KBM-7 (cell line): ENCODE measurements at places on chromosomes 3 and 15.
A peak's percentile ranks its signal among the peaks of the same experiment; 100 is the strongest.

DNA sequence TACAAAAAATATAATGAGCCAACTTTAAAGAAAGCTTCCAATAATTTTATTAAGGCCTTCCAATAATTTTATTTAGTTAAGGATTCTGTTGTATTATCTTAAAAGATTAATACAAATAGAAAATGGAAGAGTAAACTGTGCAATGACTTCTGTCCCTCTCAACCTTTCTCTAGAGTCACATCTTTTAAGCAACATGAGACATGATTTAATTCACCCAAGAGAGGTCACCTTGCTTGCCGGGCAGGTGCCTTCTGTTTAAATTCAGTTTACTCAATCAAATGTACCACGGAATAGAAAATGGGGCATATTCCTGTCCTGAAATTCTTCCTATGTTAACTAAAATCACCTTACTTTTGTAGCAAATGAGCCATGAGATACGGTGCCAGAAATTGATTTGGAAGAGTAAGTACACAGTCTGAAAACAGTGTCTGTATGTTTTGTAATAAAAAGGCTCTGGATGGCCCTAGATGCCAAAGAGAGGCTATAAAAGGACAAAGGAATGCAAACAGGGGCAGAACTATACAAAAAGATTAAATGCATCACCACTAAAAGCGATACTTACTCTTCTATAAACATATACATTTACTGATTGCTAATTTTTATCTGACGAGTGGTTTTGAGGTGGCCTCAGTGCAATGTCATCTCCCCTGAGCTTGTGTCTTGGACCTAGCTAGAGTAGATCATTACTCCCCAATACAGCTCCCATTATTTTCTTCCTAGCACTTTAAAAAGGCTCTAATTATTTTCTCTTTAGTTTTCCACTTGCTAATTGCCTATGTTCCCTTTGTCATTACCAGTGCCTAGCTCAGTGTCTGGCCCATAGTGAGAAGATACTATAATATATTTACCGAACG lies 134.0 kb downstream of the FHIT start:
- no peak for DNase-seq

DNA sequence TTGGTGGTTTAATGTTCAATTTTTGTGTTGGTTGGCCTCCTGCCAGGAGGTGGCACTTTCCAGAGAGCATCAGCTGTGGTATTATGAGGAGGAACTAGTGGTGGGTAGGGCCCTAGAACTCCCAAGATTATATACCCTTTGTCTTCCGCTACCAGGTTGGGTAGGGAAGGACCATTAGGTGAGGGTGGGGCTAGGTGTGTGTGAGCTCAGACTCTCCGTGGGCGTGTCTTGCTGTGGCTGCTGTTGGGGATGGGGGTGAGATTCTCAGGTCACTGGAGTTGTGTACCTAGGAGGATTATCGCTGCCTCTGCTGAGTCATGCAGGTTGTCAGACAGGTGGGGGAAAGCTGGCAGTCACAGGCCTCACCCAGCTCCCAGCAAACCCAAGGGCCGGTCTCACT lies 187.1 kb downstream of the DPH6 start:
- DNase-seq, result no peak

DNA sequence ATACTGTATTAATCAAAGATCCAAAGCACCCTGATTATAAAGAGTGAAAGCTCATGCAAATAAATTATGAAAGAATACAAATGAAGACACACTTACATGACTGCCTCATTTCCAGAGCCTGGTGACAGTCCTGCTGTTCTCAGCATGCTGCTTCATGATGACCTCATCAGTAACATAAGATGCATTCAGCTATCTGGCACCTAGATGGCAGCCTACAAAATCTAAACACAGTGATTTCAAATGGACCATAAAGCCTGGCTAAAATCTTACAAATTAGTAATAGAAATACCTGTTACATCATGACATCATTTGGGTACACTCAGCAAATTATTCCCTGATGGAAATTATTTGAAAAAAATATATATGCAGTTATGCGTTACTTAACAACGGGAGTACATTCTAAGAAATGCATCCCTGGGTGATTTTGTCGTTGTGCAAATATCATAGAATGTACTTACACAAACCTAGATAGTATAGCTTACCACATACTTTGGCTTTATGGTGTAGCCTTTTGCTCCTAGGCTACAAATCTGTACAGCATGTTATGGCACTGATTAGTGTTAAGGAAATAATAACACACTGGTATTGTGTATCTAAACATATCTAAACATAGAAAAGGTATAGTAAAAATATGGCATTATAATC lies 207.2 kb downstream of the EPHA3 start:
- no peak for DNase-seq

DNA sequence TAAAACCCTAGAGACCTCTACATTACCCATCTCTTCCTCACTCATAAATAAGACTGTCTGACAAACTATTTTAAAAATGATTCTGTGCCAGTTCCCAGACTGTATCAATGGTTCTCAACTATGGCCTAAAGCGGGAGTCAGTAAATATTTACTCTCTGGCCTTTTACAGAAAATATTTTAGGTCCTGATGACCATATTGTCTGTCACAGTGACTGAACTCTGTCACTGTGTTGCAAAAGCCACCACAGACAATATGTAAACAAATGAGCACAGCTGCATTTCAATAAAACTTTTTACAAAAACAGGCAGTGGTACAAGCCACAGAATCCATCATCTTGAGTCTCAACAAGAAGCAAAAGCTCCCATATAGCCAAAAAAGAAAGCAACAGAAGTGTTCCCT lies 45.4 kb downstream of the PLOD2 start:
- DNase-seq, result no peak

- DNase-seq, result no peak
Observed at GRCh38 chr3:65035246-65035645, 347.4 kb upstream of the ADAMTS9 start.

- no peak for DNase-seq
Observed at GRCh38 chr15:94375997-94376396, 144.6 kb downstream of the MCTP2 start.

GRCh38 chr3:65339192-65339740 lies 651.5 kb upstream of the ADAMTS9 start:
- no peak for DNase-seq

DNA sequence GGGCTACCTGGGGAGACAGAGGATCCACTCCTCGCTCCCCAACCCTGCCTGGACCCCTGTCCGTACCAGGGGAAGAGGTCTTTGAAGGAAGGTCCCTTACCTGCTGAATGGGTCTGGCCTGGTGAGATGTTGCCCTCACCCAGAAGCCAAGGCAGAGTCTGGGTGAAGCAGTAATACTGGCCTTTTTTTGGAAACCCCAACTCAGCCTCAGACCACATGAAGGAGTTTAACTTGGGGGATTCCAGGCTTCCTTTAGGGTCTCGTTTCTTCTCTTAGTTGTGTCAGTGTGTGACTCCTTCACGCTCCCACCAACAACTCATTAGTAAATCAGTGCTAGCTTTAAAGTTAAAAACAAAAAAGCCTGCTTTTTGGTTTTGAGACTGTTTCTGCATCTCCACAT lies 45.6 kb downstream of the RTP1 start:
- DNase-seq, result no peak

GRCh38 chr3:16864610-16865313 lies 20.0 kb upstream of the PLCL2 start:
- DNase-seq, result no peak

- DNase-seq, result no peak
Observed at GRCh38 chr15:39797407-39797806, 14.8 kb upstream of the FSIP1 start.

DNA sequence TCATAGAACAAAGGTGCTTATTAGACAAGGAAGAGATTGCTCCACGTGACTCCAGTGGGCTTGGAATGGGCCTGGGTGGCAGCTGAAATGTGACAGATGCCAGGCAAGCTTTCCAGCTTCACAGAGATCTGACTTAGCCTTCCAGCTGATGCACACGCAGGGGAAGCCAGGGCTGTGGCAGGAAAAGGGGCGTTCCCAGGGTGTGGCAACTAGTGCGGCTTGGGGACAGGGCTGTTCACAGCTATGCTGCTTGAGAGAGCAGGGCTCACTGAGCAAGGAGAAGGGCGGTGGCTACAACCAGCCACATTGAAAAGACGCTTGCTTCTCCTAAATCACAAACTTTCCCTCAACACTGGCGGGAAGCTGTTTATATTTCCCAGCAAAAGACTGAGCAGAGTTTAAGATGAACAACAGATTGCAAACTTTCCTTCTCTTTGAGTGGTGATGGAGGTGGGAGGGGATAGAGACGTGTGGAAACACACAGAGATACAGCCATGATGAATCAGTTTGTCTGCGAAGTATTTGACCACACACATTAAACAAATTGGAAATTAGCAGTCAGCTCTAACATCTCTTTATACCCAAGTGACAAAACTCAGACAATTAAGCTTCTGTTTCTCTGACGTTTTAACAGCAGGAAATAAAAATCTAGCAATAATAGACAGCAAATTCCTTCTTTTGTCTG lies 127.5 kb downstream of the BDH1 start:
- DNase-seq, result peak; percentile 40

- no peak for DNase-seq
Observed at GRCh38 chr3:48951764-48952163, 33.1 kb downstream of the ARIH2 start.

- DNase-seq, result peak; percentile 16
Observed at GRCh38 chr3:185420762-185421161, 57.8 kb downstream of the MAP3K13 start.

DNA sequence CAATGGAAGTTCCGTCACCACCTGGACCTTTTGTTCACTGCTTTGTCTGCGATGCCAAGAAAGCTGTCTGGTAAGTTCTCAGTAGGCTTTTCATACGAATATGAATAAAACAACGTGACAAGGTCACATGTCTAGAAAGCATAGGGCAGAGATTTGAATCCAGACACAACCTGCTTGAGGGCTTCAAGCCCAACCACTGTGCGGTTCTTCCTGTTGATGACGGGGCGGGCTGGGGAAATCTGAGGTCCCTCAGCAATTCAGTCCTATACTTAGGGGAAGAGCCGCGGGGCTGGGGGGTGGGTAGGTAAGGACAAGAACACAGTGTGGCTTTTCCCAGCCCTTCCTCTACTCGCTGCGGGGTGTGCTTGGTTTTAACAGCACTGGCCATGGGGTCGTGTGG lies 32.4 kb upstream of the SMAD3 start:
- no peak for DNase-seq
